T-helper 9 cell (primary cell): ENCODE measurements at places on chromosomes 7 and 10.
A peak's percentile ranks its signal among the peaks of the same experiment; 100 is the strongest.

- no peak for DNase-seq
Observed at GRCh38 chr10:71516890-71517289, 120.2 kb downstream of the CDH23 start.

GRCh38 chr7:47693216-47693615, 111.3 kb upstream of the TNS3 start:
- DNase-seq, result no peak

- no peak for DNase-seq
Observed at GRCh38 chr7:158728911-158729645, 24.5 kb upstream of the NCAPG2 start.

GRCh38 chr7:105133986-105134655, 120.1 kb downstream of the KMT2E start:
- no peak for DNase-seq

GRCh38 chr7:99139036-99139435, 4.9 kb downstream of the SMURF1 start:
- DNase-seq, result no peak

DNA sequence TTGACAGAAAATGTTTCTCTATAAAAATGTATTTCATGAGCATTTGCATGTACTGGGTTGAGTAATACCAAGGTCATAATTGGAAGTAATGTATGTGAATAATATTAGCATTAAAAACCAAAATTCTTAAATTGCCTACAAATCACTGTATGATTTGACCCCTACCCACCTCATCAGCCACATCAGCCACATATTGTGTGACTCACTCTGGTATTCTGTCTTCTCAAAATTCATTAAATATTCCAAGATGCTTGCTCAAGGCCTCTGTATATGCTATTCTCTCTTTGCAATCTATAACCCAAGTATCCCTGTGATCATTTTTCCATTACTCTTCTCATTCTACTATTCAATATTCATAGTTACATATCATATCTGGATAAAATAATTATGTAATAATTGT, 21.4 kb downstream of the POT1 start:
- no peak for DNase-seq

DNA sequence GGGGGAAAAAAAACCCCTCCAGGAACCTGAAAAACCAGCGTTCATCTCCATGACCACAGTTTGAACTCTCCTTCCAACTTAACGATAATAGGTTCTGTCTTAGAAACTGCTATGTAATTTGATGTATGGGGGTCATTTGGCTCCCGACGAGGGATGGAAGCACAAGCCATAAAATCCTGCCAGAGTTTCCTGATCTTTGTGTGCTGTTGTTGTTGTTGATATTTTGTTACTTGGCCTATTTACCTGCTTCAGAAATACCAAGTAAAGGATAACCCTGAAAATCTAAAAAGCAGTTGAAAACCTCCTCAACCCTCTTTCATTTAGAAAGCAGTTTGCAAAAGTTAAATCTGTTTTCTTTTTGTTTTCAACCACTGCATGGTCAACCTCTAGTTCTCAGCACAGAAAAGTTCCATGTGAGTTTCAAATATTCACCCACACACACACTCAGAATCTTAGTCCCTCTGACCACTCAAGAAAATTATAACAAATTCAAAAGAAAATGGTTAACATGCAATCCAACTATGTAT, 9.3 kb upstream of the HOXA2 start:
- DNase-seq, result no peak

DNA sequence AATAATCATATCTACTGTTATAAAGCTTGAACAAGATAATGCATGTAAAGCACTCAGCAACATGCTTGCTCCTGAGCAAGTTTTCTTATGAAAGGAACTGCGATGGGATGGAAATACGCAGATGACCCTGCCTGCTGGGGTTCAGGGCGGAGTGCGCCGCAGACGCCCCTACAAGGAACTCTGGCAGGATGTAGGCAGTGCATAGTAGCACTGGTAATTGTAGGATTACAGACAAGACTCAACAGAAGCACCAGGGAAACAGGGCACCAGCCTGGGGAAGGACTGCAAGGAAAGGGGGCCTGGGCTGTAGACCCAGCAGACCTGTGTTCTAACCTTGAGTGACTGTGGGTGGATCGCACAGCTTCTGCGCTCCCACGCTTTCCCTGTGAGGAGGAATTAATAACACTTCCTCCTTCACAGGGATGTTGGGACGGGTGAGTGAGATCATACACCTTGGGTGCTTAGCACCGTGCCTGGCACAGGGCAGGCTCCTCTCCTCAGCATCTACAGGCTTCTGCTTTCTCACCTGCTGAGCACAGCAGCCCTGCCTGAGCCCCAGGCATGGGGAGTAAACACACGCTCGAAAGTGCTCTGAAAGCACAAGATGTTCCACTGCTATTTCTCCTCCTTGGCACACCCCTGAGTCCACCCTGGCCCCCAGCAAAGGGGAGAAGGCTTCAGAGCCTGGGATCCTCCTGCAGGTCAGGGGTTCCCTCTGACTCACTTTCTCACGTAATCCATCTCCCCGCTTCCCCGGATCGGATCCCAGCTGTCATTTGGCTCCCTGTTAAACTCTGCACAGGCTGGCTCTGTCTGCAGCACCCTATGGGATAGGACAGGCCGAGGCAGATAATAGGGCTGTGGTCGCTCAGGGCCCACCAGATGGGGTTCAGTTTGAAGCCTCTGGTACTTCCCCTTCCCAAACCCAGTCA, 19.2 kb downstream of the ITPRIP start:
- DNase-seq, result no peak

- DNase-seq, result no peak
Observed at GRCh38 chr10:124798781-124799180, 2.8 kb upstream of the ABRAXAS2 start.

- DNase-seq, result no peak
Observed at GRCh38 chr10:62000037-62000603, 98.6 kb downstream of the ARID5B start.

GRCh38 chr10:69483963-69484362, 32.7 kb downstream of the TSPAN15 start:
- DNase-seq, result no peak

DNA sequence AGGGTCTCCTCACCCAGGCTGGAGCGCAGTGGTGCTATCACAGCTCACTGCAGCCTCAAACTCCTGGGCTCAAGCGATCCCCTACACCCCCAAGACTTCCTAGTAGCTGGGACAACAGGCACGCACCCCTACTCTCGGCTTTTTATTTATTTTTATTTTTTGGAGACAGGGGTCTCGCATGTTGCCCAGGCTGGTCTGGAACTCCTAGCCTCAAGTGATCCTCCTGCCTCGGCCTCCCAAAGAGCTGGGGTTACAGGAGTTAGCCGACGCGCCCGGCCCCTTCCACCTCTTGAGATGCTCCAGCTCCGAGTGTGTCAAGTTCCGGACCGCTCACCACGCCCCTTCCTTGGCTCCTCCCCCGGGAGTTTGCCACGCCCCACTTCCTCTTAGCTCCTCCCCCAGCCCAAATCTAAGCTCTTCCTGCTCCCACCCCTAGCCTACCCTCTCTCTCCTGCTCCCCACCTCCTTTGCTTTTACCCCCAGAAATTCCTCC, 6.3 kb downstream of the NAT16 start:
- DNase-seq, result peak; percentile 48

GRCh38 chr10:114061789-114062188, 18.1 kb downstream of the ADRB1 start:
- no peak for DNase-seq

DNA sequence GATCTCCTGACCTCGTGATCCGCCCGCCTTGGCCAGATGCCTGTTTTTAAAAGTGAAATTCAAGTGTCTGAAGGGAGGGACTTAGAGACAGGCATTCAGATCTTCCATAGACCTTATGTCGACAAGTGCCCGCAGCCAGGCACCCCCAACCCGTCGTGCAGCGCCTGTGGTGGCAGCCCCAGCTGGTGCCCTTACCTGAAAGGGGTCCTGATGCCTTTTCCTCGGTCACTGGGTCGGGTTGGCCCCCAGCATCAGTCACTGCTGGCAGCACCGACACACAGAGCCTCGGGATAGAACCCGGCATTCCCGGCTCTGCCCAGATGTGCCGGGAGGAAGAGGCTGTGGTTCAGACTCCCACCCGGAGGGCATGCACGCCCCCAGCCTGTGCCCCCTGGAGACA, 23.3 kb downstream of the LRRC27 start:
- no peak for DNase-seq

GRCh38 chr10:73854310-73854709, 20.0 kb downstream of the CAMK2G start:
- no peak for DNase-seq

- DNase-seq, result no peak
Observed at GRCh38 chr7:132187869-132188789, 388.1 kb downstream of the PLXNA4 start.
